ENCODE measurements at places on chromosomes 7 and 10. TPM values are rescaled to one million over a fixed set of nuclear protein-coding genes. Genes with fewer than 3 reads are reported as not detected.
A peak's percentile ranks its signal among the peaks of the same experiment; 100 is the strongest.

The TEX36 gene
- not detected for total RNA-seq

GRCh38 chr10:48330269-48330668 lies 23.8 kb downstream of the MAPK8 start:
- H3K4me3 ChIP-seq: no peak overlapping the region
- DNase-seq: no peak
- no peaks in the 10 kb centered on the region for H3K36me3 ChIP-seq
- no peaks in the 10 kb centered on the region for H3K27me3 ChIP-seq

DNA sequence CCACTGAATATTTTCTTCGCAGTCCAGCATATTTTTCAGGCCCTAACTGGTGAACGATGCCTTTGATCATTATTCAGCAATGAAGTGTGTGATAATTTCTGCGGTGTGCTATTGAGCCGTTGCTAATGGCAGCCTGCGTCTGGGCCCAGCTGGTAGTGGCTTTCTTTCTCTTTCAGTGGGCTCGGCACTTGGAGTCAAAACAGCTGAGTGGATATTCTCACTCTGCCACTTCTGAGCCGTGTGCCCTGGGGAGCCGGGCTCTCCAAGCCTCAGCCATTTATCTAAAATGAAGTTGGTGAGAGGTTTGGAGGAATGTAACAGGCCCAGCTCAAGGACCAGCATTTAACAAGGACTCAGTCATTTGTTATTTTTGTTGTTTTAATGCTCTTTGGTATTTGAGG lies 87.5 kb upstream of the IFRD1 start:
- DNase-seq: no peak
- H3K27ac ChIP-seq: no peak overlapping the region
- H3K4me3 ChIP-seq: no peak overlapping the region
- no peaks in the 10 kb centered on the region for H3K4me1 ChIP-seq
- no peaks in the 10 kb centered on the region for H3K27me3 ChIP-seq

DNA sequence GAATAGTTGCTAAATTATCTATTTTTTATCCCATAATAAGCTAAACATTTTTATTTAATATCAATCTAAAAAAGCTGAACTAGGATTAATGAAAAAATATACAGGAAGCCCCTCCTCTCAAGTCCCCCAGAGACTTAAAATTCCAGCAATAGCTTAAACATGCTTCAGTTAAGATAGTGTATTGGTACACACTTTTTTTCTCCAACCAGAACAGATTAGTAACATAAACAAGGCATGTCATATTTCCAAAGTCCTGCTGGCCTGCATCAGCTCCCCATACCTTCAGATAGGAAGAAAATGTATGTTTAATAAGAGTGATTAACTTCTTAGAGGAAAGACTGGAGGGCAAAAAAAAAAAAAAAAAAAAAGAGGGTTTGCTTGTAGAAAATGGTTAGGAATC lies 7.1 kb downstream of the TBX20 start:
- H3K27ac ChIP-seq: peak overlapping the region; percentile 95
- H3K36me3 ChIP-seq: peaks cover 19% of the 10 kb centered on the region
- DNase-seq: no peak

GRCh38 chr10:3886191-3886590 lies 101.2 kb upstream of the KLF6 start:
- no peak overlapping the region for H3K4me3 ChIP-seq
- no peak for DNase-seq
- H3K27me3 ChIP-seq: no peaks in the 10 kb centered on the region
- peak overlapping the region; percentile 85 for H3K27ac ChIP-seq
- H3K4me1 ChIP-seq: peaks cover 24% of the 10 kb centered on the region
- no peaks in the 10 kb centered on the region for H3K36me3 ChIP-seq

The ADARB2 gene
- 0.33 TPM for total RNA-seq

GRCh38 chr7:45073031-45073785 lies 15.6 kb downstream of the NACAD start:
- no peak overlapping the region for H3K27ac ChIP-seq
- no peak overlapping the region for H3K4me3 ChIP-seq
- H3K4me1 ChIP-seq: no peaks in the 10 kb centered on the region
- no peak for DNase-seq

GRCh38 chr10:132477398-132478340 lies 59.9 kb upstream of the INPP5A start:
- H3K27me3 ChIP-seq: no peaks in the 10 kb centered on the region
- H3K36me3 ChIP-seq: no peaks in the 10 kb centered on the region
- no peak overlapping the region for H3K27ac ChIP-seq
- H3K4me1 ChIP-seq: peaks cover 12% of the 10 kb centered on the region
- DNase-seq: no peak

DNA sequence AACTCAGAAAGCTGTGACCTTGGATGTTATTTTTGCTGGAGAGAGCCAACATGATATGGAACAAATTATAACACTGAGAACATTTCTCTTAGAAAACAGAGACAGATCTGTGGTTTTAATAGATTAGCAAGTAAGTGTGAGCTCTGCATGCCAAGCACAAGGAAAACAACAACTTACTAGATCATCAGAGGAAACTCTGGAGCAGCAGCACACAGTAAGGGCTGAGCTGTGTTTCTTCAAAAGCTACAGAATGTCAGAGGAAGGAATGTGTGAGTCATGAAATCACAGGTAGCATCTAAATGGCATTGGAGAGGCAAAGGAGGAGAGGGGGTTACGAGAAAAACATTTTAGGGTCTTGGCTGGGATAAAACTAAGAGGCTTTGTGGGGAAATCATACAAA lies 283.4 kb upstream of the FZD8 start:
- H3K36me3 ChIP-seq: no peaks in the 10 kb centered on the region
- H3K4me3 ChIP-seq: no peak overlapping the region
- DNase-seq: no peak
- H3K27me3 ChIP-seq: no peaks in the 10 kb centered on the region
- H3K4me1 ChIP-seq: peaks cover 8% of the 10 kb centered on the region
- no peak overlapping the region for H3K27ac ChIP-seq

The UNCX gene
- not detected for total RNA-seq

GRCh38 chr7:66050990-66051448 lies 24.6 kb upstream of the ASL start:
- no peak overlapping the region for H3K27ac ChIP-seq
- H3K36me3 ChIP-seq: no peaks in the 10 kb centered on the region
- no peak overlapping the region for H3K4me3 ChIP-seq
- DNase-seq: no peak
- H3K4me1 ChIP-seq: peaks cover 8% of the 10 kb centered on the region

DNA sequence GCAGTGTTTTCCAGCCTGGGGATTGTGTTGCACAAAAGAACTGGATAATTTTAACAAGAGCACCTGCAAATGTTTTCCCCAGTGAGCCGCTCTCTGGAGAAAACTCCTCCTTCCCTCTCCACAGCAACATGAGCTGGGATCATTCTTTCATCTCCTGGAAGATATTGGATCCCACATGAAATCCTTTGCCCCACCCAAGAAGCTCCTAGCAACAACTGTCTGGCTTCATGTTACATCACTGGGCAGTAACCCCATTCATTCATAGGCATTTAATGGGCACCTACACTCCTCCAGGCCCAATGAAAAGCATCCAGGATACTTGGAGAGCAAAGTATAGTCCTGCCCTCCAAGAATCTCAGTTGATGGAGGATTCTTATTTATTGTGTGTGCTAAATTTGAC lies 27.2 kb downstream of the LSM5 start:
- no peak for DNase-seq
- no peaks in the 10 kb centered on the region for H3K27me3 ChIP-seq
- no peaks in the 10 kb centered on the region for H3K36me3 ChIP-seq
